Stimulated activated CD8-positive, alpha-beta memory T cell treated with anti-CD3 and anti-CD28 coated beads, Interleukin-7, amount 100 ng/mL, for 48 hours (primary cell): ENCODE measurements at places on chromosomes 1 and 21.

DNA sequence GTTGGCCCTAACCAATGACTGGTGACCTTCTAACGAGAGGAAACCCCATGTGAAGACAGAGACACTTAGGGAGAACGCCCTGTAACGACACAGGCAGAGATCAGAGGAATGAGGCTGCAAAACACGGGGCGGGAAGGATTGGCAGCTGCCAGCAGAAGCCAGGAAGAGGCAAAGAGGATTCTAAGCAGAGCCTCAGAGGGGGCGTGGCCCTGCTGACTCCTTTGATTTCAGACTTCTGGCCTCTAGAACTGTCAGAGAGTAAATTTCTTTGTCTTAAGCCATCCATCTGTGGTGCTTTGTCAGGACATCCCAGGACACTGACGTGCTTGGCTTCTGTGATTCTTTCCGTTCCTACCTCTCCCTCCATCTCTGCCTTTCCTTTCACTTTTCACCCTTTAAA, 79.3 kb downstream of the SH3BGR start:
- no peak for DNase-seq

DNA sequence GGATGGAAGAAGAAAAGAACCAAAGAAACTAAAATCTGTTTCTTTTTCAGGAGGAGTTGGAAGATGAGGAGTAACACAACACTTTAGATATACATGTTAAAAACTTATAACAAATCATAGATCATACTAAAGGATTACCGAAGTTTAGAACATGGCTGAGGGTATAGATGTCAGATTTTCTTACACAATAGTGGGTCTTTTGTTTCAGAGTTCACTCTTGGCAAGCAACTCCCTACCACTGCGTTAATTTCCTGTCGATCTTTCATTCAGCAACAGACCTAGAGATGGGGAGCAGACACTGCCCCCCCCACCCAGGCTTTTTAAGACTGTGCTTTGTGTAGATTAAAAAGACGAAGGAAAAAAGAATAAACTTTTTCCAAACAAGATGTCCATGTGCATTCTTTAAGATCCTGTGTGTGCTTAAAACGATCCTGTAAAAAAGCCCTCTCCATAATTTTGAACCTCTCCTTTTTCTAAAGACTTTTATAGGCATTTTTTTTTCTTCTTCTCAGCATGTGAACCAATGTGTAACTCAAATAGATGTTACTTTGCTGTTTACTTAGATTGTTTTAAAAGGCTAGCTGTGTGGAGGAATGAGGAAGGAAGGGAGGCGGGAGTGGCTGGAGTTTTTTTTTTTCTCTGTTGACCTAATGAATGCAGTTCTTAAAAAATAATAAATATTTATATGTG, 50.4 kb downstream of the NFIA start:
- DNase-seq = no peak

- DNase-seq = no peak
Observed at GRCh38 chr1:75310067-75310466, 175.9 kb downstream of the LHX8 start.

DNA sequence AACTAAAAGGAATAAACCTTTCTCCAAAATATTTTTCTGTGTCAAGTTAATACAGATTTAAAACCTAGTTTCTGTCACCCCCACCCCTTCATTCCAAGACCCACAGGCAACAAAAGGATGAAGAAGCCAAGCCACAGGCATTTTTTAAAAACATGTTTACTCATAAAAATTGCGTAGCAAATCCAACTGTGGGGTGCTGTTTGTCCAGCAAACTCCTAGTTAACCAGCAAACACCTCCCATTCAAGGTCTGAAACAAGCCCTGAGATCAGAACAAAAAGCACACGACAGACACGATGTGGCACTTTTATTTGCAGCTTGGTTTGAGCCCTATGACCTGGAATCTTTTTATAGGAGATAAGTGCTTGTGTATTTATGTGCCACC, 149.9 kb upstream of the CAMK1G start:
- no peak for DNase-seq

GRCh38 chr1:203590603-203591002, 36.0 kb upstream of the ATP2B4 start:
- DNase-seq = no peak

- DNase-seq = no peak
Observed at GRCh38 chr1:170803711-170804110, 131.6 kb upstream of the MROH9 start.

- no peak for DNase-seq
Observed at GRCh38 chr1:244065063-244065793, 14.1 kb downstream of the ZBTB18 start.

DNA sequence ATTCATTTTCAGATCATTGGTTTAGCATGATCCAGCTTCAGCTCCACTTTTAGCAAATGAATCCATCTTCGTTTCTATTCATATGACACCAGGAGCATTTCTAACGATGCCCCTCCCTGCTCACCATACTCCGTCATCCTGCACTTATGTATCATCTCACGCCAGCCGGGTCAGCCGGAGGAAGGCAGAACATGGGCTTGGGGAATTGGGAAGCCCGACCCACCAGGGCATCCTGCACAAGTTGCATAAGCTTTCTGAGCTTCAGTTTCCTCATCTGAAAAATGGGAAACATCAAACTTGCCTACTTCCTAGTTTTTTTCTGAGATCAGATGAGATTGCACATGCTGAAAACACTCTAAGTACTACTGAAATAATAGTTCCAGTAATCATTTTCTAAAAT, 194.7 kb downstream of the AK5 start:
- no peak for DNase-seq

GRCh38 chr1:25193229-25193628, 39.1 kb downstream of the SYF2 start:
- no peak for DNase-seq

DNA sequence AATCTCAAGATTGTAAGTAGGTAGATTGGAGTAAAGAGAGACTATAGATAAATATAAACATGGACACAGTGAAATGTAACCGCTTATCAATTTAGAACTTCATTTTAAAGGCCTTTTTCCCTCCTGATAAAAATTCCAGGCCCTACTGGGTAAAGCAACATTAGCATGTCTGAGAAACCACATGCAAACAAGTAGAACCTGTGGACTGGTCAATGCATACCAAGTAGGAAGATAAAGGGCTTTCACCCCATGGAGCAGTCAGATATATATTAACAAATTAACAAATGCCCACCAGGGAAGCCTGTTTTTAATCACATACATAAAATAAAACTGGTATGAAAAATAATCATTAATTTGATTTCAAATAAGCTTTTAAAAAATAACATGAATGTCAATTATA, 8.1 kb downstream of the DPH5 start:
- no peak for DNase-seq

GRCh38 chr1:216458812-216459211, 35.6 kb upstream of the USH2A start:
- no peak for DNase-seq

GRCh38 chr1:245997471-245998258, 509.4 kb downstream of the SMYD3 start:
- DNase-seq = no peak

GRCh38 chr1:93616996-93617669, 64.5 kb downstream of the BCAR3 start:
- no peak for DNase-seq

DNA sequence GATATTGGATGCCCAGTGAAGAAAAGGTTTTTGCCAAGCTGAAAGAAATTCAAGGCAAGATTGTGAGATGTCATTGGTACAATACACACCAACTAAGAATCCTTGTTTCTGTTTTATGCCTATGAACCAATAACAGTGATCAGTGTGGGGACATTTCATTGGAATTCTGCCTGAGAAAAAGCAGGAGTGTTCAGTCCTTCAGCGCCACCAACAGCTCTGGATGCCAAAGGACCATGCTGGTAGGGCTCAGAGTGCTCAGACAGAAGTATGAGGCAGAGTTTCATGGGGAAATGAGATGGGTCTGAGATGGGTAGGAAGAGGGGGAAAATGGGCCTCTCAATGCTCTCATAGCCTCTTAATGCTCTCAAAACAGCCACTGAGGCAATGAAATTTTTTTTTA, 56.5 kb downstream of the GABPA start:
- no peak for DNase-seq

DNA sequence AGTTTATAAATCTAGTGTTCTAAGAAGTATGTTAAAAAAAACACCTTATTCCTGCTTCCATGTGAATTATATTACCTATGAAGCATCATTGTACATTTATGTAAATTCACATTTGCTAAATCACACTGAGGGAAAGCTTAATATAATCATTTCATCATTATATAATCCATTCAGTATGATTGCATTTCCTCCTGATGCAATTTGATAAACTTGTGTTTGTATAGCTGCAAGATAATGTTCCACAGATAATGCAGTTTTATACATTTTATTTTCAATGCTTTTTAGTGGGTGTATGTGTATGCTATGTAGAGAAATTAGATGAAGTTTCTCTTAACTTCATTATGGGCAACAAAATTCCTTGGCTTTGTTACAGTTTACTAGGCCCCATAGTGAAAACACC, 79.6 kb downstream of the HS2ST1 start:
- DNase-seq = no peak

DNA sequence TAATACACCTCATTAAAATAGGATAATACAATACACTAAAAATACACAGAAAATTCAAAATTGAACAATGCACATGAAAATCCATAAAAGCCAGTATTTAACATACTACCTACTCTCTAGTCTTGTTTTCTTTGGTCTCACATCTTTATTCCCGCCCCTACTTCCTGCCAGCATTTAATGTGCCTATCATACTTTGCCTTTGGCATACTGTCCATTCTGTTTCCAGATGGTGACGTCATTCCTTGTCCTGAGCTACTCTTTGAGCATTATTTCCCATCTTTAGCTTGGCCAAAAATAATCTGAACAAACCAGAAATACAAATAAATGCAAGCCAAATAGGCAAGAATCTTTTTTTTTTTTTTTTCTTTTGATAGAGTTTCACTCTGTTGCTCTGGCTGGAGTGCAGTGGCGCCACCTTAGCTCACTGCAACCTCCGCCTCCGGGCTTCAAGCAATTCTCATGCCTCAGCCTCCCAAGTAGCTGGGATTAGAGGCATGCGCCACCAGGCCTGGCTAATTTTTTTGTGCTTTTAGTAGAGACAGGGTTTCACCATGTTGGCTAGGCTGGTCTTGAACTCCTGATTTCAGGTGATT, 4.4 kb downstream of the HFM1 start:
- no peak for DNase-seq

- DNase-seq = no peak
Observed at GRCh38 chr1:56074007-56074651, 505.2 kb downstream of the PLPP3 start.
